HCT116 (cell line): ENCODE measurements at places on chromosomes 16 and 17.

GRCh38 chr17:49183341-49183740 is 27.0 kb downstream of the GNGT2 start:
- H3K4me1 ChIP-seq, result no peaks in the 10 kb centered on the region
- no peaks in the 10 kb centered on the region for H3K36me3 ChIP-seq
- DNase-seq, result no peak
- H3K4me3 ChIP-seq, result no peak overlapping the region
- H3K27me3 ChIP-seq, result no peaks in the 10 kb centered on the region
- H3K27ac ChIP-seq, result no peak overlapping the region

- H3K27me3 ChIP-seq, result no peaks in the 10 kb centered on the region
- H3K27ac ChIP-seq, result no peak within 1 kb of the TSS
- no peak for DNase-seq
Observed at GRCh38 chr17:81656118-81656743, at the start of gene PDE6G. Gene PDE6G, minus strand, starts transcription at chr17:81656542. Its CDS starts 3,237 bp downstream, at chr17:81653305.

GRCh38 chr17:80780381-80781198 is 211.1 kb upstream of the CHMP6 start:
- H3K27me3 ChIP-seq, result no peaks in the 10 kb centered on the region
- no peaks in the 10 kb centered on the region for H3K36me3 ChIP-seq
- H3K27ac ChIP-seq, result no peak overlapping the region

DNA sequence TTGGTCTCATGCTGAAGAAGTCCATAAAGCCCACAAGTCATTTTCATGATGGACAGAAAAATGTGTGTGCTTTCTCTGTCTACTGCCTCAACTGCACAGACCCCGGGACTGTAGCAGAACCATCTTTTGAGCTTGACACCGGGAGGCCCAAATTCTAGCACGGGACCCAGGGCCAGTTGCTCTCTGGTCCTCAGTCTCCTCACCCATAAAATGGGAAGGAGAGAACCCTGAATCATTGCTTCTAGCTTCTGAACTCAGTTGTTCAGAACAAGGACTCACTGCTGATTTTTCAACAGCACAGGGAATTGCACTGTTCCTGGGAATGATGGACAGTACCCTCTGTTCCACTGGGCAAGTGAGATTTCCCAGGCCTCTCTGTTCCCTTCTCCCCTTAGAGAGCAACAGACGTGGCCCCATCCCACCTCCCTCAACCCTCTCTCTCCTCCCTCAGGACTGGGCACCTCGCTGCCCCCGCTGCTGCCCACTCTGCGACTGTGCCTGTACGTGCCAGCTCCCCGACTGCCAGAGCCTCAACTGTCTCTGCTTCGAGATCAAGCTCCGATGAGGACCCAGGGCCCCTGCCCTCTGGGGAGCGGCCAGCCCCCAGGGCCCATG is 2.2 kb upstream of the ALDOA start:
- H3K27ac ChIP-seq, result peak overlapping the region; percentile 100
- no peak for DNase-seq
- peak overlapping the region; percentile 98 for H3K4me3 ChIP-seq
- H3K36me3 ChIP-seq, result peaks cover 25% of the 10 kb centered on the region
- H3K27me3 ChIP-seq, result no peaks in the 10 kb centered on the region
